ENCODE measurements at places on chromosomes 6 and 20. TPM values are rescaled to one million over a fixed set of nuclear protein-coding genes. Genes with fewer than 3 reads are reported as not detected.

PBOV1 gene
- not detected for polyA plus RNA-seq

ZSCAN23 gene
- polyA plus RNA-seq, result 8.1 TPM

GID8 gene
- polyA plus RNA-seq, result not detected

EHMT2 gene
- 31.4 TPM for polyA plus RNA-seq

ADGRF5 gene
- 26.3 TPM for polyA plus RNA-seq

DNA sequence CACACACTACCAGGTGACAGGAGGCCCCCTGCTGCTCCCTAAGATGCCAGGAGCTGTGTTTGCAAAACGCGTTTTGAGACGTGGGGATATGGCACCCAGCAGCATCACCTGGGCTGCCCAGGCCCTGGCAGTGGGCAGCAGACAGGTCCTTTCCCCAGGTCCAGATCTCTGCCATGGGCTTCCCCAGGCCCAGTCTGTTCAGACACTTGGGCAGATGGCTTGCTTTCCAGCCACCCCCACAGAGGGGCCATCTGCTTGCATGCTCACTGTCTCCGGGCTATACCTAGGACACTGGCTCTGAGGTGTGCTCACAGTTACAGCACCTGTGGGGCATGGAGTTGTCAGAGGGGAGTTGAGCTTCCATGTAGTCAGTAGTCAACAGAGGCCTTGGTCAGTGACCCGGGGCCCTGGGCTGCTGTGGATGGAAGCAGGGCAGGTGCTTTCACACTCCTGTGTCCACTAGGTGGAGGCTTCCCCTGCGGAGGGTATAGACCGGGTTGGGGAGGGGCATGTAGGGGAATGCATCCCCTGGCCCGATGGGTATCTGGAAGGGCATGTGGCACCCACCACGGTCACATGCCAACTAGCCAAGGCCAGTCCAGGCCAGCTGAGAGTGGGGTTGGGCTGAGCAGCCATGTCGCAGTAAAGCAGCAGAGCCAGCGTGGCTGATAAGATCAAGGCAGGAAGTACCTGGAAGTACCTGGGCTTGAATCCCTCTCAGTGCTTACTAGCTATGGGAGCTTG is 185.4 kb upstream of the SLC24A3 start:
- no peak for DNase-seq

DNA sequence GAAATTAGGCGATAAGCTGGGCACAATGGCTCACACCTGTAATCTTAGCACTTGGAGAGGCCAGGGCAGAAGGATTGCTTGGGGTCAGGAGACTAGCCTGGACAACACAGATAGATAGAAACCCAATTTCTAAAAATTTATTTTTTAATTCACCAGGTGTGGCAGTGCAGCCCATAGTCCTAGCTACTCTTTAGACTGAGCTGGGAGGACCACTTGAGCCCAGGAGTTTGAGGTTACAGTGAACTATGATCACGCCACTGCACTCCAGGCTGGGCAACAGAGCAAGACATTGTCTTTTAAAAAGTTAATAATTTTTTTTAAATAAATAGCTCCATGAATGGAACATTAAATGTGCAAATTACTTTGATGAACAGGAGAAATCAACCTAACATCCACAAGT is 8.2 kb downstream of the ZNF318 start:
- DNase-seq, result no peak

DNA sequence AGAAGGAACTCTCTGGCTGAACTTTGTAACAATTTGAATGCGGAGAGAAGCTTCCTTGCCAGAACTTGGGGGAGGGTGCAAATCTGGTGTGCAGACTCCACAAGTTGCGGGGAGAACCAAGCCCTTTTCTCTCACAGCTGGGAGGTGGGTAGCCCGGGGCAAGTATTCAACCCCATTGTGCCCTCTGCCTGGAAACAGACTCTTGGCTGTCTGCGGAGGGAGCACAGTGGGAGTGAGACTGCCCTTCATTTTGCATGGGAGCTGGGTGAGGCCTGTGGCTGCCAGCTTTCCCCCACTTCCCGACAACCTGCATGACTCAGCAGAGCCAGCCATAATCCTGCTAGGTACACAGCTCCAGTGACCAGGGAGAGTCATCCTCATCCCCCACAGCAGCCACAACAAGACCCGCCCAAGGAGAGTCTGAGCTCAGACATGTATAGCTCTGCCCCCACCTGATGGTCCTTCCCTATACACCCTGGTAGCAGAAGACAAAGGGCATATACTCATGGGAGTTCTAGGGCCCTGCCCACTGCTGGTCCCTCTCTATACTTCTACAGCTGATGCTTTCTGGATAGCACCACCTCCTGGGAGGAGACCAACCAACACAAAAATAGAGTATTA is 29.4 kb upstream of the TPD52L1 start:
- no peak for DNase-seq

- no peak for DNase-seq
Observed at GRCh38 chr20:33746325-33746998, 14.7 kb downstream of the ZNF341 start.

GRCh38 chr6:11606332-11606731 is 68.8 kb downstream of the TMEM170B start:
- DNase-seq, result no peak

DNA sequence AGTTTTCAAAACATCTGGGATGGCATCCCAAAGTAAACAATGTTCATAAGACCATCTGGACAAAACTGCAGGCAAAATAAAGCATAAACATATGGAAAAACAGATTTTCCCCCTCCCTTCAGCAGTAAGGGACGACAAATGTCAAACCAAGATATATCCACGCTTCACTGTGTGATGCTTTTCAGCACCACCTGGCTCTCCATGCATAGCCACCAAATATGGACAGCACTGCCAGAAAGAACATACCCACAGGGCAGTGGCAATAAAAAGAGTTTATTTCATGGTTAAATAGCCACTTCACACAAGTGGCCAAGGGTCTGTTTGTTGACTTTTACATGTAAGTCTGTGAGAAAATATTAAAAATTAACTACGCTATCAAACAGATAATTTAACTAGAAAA is 23.1 kb downstream of the USP45 start:
- no peak for DNase-seq

GRCh38 chr6:39199231-39199940 is 29.9 kb downstream of the KCNK5 start:
- DNase-seq, result no peak

DNA sequence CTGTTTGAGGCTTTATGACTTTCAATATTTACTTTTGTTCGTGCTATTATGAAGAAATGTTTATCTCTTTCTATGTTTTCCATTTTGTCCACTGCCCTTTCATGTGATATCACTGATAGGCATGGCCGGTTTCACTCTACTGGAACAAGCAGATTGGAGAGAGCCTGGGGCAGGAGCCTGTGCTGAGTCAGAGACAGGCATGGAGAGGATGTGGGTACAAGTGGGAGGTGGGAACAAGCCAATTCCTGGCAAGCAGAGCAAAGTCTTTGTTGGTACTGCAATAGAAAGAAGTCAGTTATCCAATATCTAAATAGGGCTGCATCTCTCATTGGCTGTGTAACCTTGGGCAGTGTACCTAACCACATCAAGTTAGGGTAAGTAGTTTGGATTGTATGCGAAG is 545.6 kb upstream of the MAP3K7 start:
- no peak for DNase-seq

DNA sequence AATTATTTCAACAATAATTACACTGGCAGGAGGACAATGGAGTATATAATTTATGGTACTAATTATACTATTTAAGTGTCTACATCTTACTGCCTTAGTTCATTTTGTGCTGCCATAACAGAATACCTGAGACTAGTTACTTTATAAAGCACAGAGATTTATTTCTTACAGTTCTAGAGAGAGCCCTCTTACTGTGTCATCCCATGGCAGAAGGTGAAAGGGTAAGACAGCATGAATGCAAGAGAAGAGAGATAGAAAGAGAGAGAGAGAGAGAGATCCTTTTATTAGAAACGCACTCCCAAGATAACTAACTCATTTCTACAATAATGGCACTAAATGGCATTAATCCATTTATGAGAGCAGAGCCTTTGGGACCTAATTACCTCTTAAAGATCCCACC is 314.7 kb downstream of the EPM2A start:
- no peak for DNase-seq

- no peak for DNase-seq
Observed at GRCh38 chr20:6851136-6851535, 83.7 kb downstream of the BMP2 start.

- DNase-seq, result no peak
Observed at GRCh38 chr20:36267605-36268381, 31.5 kb downstream of the AAR2 start.

DNA sequence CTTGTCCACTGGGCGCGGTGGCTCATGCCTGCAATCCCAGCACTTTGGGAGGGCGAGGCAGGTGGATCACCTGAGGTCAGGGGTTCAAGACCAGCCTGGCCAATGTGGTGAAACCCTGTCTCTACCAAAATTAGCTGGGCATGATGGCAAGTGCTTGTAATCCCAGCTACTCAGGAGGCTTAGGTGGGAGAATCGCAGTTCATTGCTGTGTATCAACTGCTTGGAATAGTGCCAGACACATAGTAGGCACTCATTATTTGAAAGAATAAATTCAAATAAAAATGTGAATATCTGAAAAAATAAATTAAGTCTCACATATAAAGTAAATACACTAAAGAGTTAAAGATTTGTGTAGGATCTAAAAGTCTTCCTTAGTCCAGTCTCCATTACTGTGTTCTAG is 1.9 kb downstream of the PAK1IP1 start:
- DNase-seq, result no peak

GRCh38 chr20:56617489-56617888 is 11.6 kb upstream of the TFAP2C start:
- no peak for DNase-seq

- no peak for DNase-seq
Observed at GRCh38 chr20:14885661-14886060, 548.2 kb upstream of the FLRT3 start.

GRCh38 chr6:1851681-1852456 is 242.2 kb downstream of the FOXC1 start:
- DNase-seq, result no peak
